ENCODE measurements at places on chromosomes 5 and 9.

DNA sequence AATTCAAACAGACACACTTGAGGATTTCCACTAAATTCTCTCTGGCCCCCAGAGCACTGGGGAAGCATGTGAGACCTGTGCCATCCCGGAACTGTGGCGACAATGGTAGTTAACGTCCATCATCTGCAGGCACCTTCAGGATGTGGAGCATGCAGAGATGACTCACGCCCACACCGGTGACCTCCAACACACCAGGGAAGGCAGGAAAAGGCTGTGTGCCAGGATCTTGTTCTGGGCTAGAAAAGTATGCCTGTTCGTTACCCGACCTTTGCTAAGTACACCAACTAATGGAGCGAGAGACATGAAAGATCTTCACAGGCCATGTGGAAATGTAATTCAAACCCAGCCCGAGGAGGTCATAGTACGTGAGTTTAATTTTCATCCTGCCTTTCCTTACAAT, 208.8 kb downstream of the MELK start:
- no peak for DNase-seq

- no peak for DNase-seq
Measured at GRCh38 chr5:173243831-173244305, 8.9 kb upstream of the NKX2-5 start.

DNA sequence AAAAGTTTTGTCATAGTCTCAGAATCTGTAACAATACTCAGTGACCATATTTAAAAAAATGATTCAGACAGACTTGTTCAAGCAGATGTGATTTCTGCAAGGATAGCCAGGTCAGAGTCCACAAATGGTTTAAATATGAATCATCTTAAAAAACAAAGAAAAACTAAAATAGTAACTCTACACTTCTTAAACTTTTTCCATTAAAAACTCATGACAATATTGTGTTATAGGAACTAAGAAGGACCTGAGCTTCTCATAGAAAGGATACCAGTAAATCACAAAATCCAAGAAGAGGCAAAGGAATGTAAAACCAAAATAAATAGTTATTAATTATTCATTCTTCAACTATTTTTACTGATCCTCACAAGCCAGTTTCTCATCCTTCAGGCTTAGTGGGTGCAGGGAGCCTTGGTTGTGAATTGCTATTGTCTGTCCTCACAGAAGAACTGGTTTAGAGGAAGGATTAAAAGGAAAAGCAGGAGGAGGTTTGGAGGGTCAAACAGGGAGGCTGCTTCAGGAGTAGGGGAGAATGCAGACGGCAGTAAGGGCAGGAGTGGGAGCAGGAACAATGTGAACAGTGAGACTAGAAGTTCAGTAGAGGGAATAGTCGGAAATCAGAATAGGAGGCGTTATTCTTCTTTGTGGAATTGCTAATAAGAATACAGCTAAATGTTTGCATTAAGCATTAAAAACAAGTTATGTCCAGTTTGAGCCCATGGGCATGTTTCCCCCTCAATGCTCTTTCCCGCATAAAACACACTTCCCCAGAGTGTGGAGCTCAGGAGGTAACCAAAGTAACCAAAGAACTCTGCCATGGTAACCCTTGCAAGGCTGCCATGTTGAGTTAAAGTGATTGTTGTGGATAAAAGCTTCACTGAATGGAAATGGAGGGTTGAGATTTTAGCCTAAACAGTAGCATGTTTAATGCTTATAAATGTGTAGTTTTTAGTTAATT, 110.7 kb downstream of the CCDC192 start:
- no peak for DNase-seq

GRCh38 chr5:7261049-7261448, 134.9 kb upstream of the ADCY2 start:
- DNase-seq: peak; percentile 55

DNA sequence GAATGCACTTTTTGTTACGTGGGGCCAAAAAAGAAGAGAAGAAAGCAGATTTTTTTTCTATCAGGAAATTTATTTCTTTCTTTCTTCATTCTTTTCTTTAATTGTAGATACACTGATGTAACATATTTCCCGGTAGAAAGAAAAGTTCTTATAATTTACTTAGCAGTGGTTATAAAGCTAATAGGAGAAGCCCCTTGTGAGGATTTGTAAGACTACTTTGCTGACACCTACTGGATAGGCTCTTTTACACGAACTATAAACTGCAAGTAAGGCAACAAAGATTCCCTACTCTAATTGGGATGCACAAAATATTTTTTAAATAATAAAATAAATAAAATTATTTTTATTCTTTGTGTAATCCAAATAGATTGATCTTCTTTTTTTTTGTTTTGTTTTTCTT, 284.4 kb downstream of the DNAH5 start:
- DNase-seq: no peak

- DNase-seq: no peak
Measured at GRCh38 chr9:69981686-69982445, 61.8 kb upstream of the MAMDC2 start.

DNA sequence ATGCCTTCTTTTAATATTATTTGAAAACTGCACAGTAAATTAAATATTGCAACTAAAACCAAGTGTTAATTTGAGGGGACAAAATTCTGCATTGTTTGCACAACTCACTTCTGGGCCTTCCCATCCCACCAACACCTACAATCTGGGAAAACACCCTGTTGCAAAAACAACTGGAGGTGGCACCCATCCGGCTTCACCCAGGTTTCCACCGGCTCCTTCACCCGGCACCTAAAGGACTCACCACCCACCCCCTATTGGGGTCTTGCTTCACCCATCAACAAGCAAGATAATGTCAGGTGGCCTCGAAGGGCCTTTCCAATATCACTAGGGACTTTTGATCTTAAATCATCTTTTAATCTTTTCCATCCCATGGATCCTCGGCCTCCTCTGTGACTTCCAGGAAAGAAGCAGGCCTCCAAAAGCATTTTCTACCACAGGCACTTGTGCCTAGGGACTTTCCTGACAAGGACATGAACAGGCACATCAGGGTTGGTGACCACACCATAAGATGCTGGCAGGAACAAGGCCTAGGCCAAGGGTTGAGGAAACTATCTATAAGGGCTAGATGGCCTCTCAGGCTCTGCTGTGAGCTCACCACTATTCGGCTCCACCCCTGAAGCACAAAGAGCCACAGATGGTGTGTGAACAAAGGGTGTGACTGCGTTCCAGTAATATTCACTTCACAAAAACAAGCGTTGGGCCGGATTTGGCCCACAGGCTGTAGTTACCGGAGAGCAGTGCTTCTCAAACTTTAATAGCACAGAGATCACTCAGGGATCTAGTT, 205.1 kb downstream of the AUH start:
- no peak for DNase-seq

DNA sequence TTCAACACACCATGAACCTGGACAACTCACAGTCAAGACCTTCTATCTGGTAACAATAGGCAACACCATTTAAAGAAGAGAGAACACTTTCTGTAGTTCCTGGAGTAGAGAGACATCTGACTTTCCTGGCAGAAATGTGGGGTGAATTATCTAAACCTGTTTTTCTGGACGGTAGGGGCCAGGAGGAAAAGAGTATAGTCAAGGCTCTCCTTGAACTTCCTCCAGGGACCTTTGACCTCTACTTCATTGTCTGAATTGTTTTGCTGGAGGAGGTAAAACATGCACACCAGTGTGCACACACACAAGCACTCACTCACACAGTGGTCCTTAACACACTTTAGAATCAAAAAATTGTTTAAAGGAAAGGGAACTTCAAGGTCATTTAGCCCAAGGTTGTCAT, 13.2 kb downstream of the S100Z start:
- DNase-seq: no peak

DNA sequence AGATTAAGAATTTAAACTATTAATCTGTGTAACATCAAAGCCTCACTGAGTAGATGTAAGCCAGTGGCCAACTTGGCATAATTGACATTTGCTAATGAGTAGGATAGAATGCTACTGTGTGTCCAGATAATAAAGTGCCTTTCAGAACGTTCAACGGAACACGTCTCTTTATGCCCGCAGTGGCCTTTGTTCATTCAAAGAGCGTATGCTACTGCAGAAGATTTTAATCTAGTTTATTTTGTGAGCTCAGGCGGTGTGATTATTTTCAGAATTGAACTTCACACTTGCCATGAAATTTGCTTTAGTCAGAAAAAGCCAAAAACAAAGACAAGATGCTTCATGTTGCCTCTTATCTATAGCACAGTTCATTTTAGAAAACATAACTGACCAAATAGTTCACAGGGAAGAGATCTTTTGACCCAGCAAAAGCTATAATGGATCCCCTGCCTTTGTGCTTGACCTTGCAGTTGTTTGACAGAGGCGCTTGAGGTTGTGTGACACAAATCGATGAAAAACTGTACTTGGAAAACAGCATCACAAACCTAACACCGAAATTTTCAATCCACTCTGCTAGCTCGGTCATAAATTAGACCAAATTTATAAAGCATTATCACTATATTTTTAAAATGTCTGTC, 530.9 kb upstream of the TYRP1 start:
- DNase-seq: no peak

DNA sequence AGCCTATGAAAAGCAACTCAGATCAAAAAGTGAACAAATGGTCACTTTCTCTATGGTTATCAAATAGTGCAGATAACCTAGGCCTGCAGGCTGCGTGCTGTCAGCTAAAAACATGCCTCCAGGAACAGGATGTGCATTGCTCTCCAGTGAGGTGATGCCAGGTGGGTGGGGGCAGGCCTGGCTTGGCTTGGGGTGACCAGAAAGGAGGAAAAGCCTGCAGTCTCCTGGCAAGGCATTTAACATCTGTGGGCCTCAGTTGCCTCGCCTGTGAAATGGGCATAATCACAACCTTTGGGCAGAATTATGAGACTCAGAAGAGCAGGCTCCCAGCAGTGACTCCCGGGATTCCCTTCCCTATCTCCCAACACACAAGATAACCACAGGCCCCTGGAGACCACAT, 135.9 kb downstream of the COL23A1 start:
- DNase-seq: no peak

GRCh38 chr5:153447534-153447933, 42.9 kb upstream of the GRIA1 start:
- no peak for DNase-seq

DNA sequence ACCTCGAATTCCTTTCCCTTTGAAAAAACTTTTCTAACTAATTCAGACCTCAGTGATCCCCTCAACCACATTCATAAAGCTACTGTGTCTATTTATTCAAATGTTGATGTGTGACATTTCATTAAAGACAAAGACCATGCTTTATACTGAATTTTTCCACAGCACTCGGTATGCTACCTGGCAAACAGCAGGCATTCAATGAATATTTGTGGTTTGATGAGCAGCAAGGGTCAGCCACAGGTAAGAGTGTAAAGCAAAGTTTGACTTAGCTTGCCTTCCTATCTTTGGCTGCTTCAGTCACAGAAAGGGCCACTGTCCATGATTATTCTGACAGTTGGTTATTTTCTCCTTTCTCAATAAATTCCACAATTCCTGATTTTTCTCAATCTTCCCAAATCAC, 5.1 kb upstream of the CDC42SE2 start:
- DNase-seq: no peak

- DNase-seq: no peak
Measured at GRCh38 chr5:107389130-107389774, 281.5 kb downstream of the EFNA5 start.

GRCh38 chr9:131641618-131642495, 96.5 kb downstream of the PRRT1B start:
- no peak for DNase-seq

GRCh38 chr5:60651872-60652620, 47.9 kb downstream of the DEPDC1B start:
- no peak for DNase-seq

- no peak for DNase-seq
Measured at GRCh38 chr5:90055831-90056328, 353.7 kb downstream of the CETN3 start.

DNA sequence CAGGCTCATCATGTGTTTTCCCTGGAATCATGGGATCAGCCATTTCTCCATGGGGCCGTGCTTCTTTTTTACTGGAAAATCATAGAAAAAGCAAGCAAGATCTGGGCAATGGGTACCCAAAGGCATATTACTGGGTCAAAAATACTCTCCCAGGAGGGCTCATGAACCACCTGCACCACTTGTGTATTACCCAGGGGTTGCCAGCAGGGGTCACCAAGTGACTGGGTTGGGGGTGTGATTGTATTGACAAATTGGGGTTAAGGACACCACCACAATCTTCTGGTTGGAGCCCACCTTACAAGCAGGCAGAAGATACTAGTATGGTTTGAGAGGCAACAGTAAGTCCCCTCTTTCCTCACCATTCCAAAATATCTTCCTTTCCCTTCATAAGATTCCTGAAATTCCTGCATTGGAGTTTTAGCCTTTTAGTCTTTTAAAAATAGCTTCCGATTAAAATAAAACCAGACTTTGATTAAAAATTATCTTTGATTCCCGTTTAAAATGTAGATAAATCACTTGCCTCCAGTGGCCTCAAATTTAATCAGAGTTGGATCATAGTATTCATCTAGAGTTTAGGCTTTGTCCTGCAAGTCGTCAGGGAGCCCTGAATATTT, 603.3 kb downstream of the KIF4B start:
- no peak for DNase-seq

DNA sequence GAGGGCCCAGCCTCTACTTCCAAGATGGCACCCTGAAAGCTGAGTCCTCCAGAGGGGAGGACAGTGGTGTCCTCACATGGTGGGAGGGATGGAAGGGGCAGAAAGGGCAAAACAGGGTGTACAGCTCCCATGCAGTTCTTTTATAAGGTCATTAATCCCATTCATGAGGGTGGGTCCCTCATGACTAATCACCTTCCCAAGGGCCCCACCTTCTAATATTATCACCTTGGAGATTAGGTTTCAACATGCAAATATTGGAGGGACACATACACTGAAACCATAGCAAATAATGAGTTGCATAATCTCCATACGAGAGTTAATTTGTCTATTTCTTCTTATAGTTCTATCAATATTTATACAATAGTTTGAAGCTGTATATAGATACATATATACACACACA, 5.8 kb upstream of the ZBTB43 start:
- DNase-seq: no peak

DNA sequence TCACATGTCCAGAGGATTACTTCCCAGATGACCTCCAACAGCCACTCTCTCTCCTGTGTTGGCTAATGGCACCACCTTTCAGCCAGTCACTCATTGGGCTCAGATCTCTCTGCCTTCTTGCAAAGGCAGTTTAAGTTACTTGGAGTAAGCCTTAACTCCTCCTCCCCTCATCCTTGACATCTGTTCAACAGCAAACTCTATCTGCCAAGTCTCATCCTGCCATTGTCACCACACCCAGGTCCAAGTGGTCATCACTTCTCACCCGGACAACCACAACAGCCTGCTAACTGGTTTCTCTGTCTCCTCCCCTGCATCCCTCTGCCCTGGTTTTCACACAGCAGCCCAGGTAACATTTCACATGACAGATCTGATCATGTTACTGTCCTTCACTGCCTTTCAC, 58.5 kb downstream of the DCP2 start:
- DNase-seq: no peak

GRCh38 chr5:140402258-140403074, 833 bp downstream of the ANKHD1 start:
- no peak for DNase-seq

GRCh38 chr9:77589046-77589795, 58.9 kb downstream of the GNA14 start:
- peak; percentile 46 for DNase-seq

- no peak for DNase-seq
Measured at GRCh38 chr5:168747987-168748777, 169.0 kb upstream of the PANK3 start.

GRCh38 chr5:132103969-132104391, 30.4 kb downstream of the CSF2 start:
- DNase-seq: no peak
